ENCODE measurements at places on chromosomes 16 and 17.

- DNase-seq, result no peak
Measured at GRCh38 chr16:11326084-11326736, 19.0 kb upstream of the RMI2 start.

- DNase-seq, result no peak
Measured at GRCh38 chr17:70882504-70882903, 713.2 kb downstream of the KCNJ2 start.

DNA sequence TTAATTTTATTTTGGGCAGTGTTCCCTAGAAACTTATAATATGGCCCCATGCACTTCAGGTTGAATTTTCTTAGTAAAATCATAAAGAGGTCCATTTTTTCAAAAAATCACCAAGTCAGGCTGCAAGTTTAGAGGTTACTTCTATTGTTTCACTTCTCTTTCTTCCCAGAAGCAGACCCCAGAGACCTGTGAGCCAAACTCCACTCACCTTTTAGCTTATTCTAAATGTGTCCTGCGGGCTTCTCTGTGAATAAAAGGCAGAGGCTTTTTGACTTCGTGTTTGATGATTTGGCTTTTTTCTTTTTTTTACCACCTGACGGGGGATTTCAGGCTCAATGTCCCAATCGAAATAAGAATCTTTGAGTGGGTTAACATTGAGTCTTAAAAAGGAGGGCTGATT, 7.4 kb downstream of the PRKCB start:
- DNase-seq, result no peak

DNA sequence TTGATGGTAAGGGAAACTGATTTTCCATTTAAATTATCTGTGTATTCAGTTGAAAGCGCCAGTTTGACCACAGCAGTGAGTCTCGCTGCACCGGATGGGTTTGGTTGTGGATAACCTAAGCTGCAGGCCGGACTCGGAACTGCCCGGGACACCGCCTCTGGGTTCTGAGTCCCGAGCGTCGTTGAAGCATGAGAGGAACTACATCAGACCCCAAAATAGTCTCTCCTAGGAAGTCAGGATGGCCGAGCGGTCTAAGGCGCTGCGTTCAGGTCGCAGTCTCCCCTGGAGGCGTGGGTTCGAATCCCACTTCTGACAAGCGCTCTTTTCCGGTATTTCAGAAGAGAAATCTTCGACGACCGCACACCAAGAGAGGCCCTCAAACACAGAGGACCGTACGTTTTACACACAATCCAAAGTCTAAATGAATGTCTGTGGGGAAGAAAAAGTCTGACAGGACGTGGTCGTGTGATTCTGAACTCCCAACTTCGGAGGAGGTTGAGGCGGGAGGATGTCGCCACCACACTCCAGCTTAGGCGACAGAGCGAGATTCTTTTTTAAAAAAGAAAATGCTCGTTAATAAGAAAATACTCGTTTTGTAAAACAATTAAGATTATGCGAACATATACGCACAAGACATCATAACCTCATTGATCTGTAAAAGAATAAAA, 15.4 kb upstream of the PLLP start:
- peak; percentile 67 for DNase-seq

DNA sequence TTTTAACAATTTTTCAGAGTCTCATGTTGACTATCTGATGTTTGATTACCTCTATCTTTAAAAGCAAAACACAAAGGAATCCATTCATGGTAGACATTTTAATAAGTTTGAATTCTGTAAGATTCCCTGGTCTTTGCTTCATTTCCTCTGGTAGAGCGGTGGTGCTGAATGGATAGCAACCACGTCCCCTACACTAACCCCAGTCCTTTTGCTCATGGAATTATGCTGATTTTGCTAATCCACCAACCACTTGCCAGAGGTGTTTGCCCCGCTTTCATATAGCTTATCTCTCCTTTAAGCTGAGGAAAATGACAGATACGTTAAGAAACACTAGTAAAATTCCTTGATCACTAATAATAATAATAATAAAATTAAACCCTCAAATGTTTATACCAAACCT, 9.5 kb downstream of the KCNJ16 start:
- no peak for DNase-seq

- DNase-seq, result no peak
Measured at GRCh38 chr17:81315129-81315884, 20.2 kb upstream of the SLC38A10 start.

GRCh38 chr16:63038397-63039106, 1002.3 kb upstream of the CDH8 start:
- no peak for DNase-seq

DNA sequence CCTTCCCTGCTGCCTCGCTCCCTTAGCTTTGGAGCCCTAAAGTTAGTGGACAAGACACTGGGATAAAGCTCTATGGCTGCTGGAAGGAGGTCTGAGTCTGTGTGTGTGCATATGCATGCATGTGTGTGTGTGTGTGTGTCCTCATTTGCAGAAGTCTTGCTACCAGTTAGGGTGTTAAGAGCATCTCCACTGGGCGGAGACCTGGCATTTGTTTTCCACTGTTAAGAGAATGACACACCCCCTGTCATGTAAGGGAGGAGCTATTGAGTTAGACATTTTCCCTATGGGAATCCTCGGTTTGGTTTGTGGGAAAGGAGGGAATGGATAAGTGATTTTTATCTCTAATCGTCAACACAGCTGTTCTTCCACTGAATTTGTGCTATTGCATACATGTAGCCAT, 24.8 kb upstream of the ARHGAP23 start:
- DNase-seq, result no peak

- no peak for DNase-seq
Measured at GRCh38 chr16:2785101-2785991, 2.0 kb downstream of the PRSS33 start.

GRCh38 chr16:27969574-27969973, 93.9 kb downstream of the GSG1L start:
- DNase-seq, result no peak
